ENCODE measurements at places on chromosomes 3 and 15.

- DNase-seq: no peak
Measured at GRCh38 chr15:58741032-58741431, 8.5 kb downstream of the ADAM10 start.

GRCh38 chr3:168219530-168219929 lies 123.8 kb upstream of the GOLIM4 start:
- no peak for DNase-seq

- no peak for DNase-seq
Measured at GRCh38 chr3:195096484-195097330, 174.3 kb downstream of the XXYLT1 start.

- DNase-seq: no peak
Measured at GRCh38 chr3:97975466-97975865, 3.2 kb upstream of the RIOX2 start.

- no peak for DNase-seq
Measured at GRCh38 chr3:185880600-185880999, 55.8 kb upstream of the IGF2BP2 start.

DNA sequence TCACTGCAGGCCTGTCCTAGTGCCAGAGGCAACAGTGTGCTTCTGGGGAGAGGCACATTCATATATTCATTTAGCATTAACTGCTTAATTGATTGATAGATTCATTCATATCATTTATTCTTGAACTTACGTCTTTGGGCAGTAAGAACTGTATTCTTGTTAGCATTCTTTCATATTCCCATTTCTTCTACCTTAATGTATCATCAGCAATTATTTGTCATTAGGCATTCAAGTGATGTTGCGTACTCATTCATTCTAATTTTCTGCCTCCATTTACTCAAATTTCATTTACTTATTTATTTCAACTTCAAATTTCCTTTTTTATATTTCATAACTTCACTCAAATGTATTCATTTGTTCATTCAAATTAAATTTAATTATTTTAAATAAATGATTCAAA lies 31.5 kb upstream of the CCR4 start:
- no peak for DNase-seq

- DNase-seq: peak; percentile 69
Measured at GRCh38 chr15:71278989-71279756, 163.9 kb downstream of the THSD4 start.

GRCh38 chr15:53160092-53160704 lies 370.1 kb upstream of the ONECUT1 start:
- no peak for DNase-seq

GRCh38 chr15:98772895-98773294 lies 124.6 kb downstream of the IGF1R start:
- DNase-seq: no peak

DNA sequence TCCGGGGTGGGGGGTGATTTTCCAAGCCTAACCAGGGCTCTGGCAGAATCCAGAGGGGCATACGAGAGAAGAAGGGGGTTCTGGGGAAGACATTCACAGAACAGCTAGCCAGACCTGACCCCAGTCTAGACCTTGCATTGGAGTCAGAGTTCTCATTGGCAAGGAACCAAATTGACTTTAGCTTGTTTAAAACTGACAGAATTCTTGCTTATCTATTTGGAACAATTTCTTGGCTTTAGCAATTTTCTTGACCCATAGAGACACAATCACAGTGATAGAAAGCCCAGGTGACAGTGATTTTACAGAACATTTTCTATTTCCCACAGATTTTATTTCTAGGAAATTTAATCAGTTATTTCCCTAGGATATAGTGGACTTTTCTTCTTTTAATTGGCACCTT lies 23.6 kb upstream of the ATP11B start:
- DNase-seq: no peak

DNA sequence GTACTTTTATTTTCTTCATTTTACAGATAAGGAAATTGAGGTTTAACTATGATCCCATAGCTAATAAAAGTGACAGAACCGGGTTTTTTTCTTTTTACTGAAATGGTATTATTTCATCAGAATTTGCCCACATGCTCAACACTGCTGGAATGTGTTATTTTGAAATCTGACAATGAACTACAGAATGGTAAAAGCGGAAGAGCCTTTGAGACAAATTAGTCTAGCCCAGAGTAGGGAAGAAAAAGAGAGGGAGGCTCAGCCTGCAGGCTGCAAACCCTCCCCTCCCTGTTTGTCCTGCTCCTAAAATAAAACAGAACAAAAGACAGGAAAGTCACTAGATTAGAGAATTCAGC lies 100.3 kb upstream of the LIPC start:
- no peak for DNase-seq

- DNase-seq: no peak
Measured at GRCh38 chr3:14241716-14242115, 63.1 kb downstream of the LSM3 start.

GRCh38 chr15:75460646-75461045 lies 9.2 kb upstream of the SIN3A start:
- no peak for DNase-seq

DNA sequence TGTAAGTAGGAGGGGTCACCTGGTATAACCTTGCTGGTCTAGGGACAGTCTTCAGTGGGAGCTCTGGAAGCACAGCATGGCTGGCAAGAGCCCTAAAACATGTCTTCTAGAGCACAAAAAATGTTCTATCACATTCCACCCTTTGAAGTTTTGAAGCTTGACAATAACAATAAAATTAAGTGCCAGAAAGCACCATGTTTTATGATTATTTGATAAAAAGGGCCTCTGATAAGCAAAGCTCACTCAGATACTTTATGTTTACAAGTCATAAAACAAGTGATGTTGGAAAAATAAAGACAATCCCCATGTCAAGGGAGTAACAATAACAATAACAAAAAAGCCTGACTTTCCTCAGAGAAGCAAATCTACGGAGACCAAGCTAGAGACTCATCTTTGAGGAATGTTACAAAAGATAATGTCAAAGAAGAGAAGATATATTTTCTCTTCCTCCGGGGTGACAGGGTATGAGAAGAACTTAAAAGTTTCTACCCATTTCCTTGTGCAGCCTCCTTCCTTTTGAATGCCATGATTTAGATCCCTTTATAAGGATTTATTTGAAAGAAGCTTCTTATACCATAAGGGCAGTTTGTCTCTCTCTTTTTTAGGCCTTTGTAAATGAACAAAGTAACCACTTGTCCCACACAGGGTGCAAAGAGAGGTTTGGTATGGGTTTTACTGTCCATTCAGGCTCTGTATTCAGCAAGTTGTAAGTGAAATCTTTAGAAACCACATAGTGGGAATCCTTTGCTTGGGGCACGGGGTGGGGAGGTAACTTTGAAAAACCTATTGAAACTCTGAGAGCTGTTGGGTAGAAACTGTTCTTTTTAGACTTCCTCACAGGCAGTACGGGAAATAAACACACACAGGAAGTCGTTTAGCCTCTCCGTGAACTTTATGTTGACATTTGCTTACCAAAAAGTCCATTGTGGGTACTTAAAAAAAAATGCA lies 109.6 kb upstream of the RBMS3 start:
- no peak for DNase-seq

- no peak for DNase-seq
Measured at GRCh38 chr3:194255252-194256039, 95.7 kb downstream of the CPN2 start.

DNA sequence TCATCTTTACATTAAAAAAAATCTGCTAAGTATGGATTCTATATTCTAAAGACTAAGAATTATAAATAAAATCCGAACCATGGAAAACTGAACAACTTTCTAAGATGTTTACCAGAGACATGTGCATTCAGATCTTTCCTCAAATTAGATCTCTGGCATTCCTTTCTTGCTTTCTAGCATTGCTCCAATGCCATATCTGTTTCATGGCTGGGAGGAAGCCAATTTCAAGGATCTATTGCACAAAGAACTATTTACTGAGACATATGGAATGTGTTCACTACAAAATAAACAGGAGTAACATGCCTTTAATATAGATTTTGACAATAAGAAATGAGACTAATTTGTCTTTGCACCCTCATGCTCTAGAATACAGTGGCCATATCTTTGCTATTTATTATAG lies 45.1 kb upstream of the NANOGP8 start:
- DNase-seq: no peak

DNA sequence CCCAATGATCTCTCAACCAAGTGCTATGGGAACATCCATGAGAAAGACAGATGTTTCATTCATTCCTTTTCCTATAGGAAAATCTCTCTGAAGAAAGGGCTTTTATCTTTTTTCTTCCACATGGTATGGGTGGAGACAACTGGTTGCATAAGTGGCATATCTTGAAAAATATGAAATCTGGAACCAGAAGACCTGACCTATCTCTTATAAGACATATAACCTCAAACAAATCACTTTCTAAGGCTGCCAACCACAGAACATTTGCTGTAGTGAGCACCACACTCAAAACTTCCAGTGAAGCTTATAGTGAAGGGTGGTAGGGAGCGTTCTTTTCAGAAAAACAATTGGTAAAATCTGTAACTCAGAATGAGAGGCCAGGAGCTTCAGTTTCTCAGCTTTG lies 58.5 kb downstream of the SHQ1 start:
- DNase-seq: no peak

- DNase-seq: peak; percentile 3
Measured at GRCh38 chr15:49339656-49340055, 83.4 kb upstream of the FGF7 start.

GRCh38 chr15:70442211-70442610 lies 321.1 kb downstream of the UACA start:
- DNase-seq: no peak

- no peak for DNase-seq
Measured at GRCh38 chr3:49659756-49660155, 14.4 kb upstream of the APEH start.

GRCh38 chr3:66463730-66464511 lies 36.9 kb downstream of the LRIG1 start:
- no peak for DNase-seq

- DNase-seq: no peak
Measured at GRCh38 chr15:73424506-73424905, 18.5 kb upstream of the REC114 start.

DNA sequence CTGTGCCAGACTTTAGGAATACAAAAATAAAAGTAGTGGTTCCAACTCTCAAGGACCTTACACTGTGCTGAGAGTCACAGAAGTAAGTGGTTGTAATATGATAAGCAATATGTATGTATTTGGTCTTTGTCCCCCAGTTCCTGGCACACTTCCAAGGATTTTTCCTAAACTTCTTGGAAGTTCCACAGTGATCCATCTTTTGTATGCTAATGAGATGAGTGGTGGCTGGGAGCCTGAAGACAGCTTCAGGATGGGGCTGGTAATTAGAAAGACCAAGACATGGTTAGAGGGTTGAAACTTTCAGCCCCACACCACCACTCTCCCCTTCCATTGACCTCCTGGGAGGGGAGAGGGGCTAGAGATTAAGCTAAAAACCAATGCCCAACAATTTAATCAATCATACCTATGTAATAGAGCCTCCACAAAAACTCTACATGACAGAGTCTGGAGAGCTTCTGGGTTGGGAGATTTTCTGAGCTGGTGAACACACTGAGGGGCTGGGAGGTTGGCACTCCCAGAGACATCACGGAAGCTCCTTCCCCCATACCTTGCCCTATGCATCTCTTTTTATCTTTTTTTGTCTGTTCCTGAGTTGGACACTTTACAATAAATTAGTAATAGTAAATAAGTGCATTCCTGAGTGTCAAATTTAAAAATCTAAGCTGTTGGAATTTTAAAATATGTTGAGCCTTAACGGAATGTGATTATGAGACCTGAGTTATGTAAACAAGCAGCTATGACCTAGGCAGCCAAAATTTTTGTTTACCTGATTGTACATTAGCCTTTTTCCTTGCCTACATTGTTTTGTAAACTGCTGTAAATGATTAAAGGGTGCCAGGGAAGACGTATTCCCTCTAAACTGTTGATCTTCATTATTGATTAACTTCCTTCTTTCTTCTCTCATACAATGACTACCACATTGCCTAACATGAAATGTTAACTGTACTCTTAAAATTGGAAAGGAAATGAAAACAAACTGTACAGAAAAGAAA lies 24.3 kb downstream of the CD200R1L start:
- no peak for DNase-seq

DNA sequence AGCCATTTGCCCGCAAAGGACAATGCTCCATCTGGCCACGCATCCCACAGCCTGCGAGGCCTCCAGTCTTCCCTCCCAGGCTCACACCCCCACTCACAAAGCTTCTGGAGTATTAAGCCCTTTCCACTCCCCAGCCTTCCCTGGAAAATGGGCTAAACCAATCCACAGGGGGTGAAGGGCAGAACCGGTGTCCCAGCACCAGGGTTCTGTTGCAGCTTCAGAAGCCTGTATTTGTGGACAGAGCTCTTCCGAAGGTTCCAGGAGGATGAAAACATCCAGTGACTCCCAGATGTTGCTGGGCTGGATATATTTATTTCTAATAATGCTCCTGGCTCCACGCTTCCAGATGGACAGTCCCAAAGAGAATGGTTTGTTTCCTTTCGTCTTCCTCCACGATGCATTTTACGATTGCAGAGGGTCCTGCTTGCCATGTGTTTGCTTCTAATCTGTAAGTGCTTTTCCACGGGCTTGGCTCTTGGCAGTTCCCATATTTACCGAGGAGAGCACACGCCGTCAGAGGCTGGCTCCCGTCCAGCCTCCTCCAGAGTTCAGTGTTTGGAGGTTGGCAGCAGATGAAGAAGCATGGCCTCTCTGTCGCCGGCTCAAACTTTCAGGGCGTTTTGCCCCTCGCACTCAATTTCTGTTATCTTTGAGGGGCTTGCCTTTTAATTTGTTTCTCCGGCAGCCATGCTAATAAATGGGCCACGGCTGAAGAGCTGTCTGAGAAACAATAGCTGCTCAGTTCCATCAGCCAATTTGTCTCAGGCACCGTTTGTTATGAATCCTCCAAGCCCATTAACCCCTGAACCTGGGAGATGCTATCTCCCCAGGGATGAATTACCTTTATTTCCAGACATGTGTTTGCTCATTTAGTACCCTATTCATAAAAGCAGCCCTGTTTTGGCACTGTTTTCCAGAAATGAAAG lies 367.9 kb upstream of the PROK2 start:
- DNase-seq: peak; percentile 61

DNA sequence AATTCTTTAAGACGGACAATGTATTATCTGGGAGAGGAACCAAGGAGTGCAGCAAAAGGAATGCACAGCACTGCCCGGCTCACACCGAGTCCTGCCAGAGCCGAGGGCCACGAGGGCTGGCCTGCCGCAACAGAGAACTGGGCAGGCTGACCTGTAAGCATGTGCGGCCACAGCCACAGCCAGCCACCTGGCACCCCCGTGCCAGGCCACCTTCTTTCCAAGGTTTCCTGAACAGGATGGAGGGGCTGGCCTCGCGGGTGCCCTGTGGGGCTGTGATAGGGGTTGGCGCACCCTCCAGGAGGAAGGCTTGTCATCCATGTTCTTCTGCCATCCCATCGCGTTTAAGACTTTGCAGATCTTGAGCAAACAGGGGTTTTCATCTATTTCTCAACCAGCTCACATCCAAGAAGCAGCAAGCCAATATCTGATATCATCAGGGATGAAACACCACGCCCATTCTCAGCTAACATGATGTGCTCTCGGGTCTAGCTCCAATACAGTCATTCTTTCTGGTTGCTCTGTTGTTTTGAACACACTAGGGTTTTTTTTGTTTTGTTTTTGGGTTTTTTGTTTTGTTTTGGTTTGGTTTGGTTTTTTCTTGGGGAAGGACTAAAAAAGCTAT lies 10.2 kb downstream of the CA12 start:
- DNase-seq: no peak

- no peak for DNase-seq
Measured at GRCh38 chr3:136949146-136949545, 8.6 kb upstream of the IL20RB start.

- no peak for DNase-seq
Measured at GRCh38 chr3:186625600-186626042, 12.8 kb downstream of the AHSG start.

- DNase-seq: no peak
Measured at GRCh38 chr3:98612996-98613517, 19.6 kb upstream of the CPOX start.

All from NCI-H510A treated with DMSO at 0.1 percent for 48 hours (cell line).